ENCODE measurements at places on chromosomes 2 and 18.

GRCh38 chr18:23291456-23292205 is 156.3 kb downstream of the CABLES1 start:
- DNase-seq = no peak

- no peak for DNase-seq
Measured at GRCh38 chr18:63627819-63628218, 16.2 kb downstream of the SERPINB4 start.

- DNase-seq = no peak
Measured at GRCh38 chr2:225002656-225003045, 39.6 kb downstream of the DOCK10 start.

DNA sequence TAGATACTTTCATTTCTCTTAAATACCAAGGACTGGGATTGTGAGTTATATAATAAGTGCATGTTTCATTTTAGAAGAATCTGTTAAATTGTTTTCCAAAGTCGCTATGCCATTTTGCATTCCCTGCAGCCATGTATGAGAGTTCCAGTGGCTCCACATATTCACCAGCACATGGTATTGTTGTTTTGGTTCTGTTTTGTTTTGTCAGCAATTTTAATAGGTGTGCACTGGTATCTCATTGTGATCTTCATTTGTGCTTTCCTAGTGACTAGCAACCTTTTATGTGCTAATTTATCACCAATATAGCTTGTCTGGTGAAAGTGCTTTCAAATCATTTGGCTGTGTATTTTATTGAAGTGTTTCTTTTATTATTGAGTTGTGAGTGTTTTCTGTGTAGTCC is 278.9 kb downstream of the ZNF516 start:
- no peak for DNase-seq

GRCh38 chr2:206721256-206721920 is 3.2 kb upstream of the DYTN start:
- DNase-seq = no peak

DNA sequence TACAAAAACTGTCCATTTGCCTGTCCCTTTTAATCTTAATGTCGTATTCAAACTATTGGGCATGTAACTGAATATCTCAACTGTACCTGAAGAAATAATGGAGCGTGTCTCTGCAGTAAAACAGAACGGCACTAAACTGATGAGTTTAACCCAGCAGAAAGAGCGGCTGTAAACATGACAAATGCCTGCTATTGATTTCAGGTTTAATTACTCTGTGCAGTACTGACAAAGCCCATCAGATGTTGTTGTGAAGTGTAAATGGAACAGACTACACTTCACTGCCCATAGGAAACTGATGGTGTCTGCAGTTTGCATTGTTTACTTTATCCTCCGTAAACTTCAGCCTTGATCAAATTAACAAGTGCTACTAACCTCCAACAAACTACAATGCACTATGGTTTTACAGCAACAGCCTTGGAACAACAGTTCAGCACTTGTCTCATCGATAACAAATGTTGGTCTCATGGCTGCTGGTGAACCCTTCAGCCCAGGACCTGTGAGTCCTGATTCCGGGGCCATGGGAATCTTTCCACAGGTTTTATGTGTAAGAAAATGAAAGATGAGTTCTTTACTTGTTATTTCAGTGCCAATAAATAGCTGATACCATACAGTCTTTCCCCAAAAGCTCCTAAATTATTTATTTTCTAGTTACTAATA is 316.5 kb downstream of the CCDC178 start:
- no peak for DNase-seq
